Smooth muscle cell of the brain vasculature (primary cell): ENCODE measurements at places on chromosomes 12 and 14.
A peak's percentile ranks its signal among the peaks of the same experiment; 100 is the strongest.

DNA sequence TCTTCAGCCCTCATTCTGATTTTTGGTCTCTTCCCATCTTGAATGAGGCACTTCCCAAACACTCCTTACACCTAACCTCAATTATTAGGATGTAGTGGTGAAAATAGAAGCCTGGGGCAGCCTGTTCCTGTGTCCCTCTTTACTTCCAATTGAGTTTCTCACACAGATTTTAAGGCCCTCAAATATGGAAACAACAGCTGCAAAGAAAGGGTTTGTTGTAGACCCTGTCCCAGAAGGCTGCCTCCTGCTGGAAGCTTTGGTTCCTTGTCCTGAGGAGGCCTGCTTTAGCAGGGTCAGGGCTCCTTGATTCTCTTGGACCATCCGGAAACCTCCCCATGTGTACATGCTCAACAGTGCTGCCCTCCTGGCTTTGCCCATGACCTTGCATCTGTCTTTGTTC is 101.3 kb downstream of the TGFB3 start:
- no peak for DNase-seq

- no peak for DNase-seq
Observed at GRCh38 chr12:113060336-113060960, 3.9 kb downstream of the DTX1 start.

DNA sequence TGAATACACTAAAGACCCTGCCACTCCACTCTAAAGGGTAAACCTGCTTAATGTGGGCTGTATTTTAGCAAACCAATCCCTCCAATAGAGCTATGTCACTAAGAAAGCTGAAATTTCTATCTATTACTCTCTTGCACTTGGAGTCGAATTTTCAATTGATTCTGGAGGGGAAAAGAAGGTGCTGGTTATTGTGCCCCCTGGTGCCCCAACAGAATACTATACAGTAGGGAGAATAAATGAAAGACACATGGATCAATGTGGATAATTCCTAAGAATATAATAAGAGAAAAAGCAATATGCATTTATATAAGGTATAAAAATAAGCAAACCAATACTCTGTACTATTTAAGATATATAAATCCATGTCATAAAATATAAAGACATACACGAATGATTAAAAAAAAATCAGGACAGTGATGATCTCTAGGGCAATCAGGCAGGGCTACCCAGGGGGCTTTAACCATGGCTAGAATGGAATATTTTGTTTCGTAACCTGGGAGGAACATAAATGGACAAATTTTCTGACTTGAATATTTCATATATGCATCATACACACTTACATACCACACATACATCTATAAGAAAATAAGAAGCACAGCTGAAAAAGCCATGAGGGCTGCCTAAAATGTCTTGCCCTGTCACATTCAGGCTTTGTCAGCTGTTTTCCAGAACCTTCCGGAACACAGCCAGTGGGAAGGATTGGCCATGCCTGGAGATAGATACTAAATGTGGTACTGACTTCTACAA is 54.4 kb downstream of the EFCAB11 start:
- DNase-seq: no peak

DNA sequence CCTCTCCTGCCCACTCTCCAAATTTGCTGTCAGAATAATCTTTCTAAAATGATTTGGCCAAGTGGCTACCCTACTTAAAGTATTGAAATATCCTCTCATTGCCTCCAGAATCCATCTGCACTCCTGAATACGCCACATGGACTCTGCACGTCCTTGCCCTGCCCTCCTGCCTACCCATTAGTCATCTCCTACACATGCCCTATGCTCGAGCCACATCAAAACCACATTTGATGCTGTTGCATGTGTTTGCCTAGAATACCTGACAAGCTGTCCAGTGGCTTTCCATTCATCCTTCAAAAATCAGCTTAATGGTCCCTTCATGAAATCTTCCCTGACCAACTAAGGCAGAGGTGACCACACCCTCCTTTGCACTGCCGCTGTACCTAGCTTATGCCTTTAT is 17.0 kb downstream of the VCPKMT start:
- DNase-seq: no peak

GRCh38 chr12:31218203-31219025 is 107.5 kb downstream of the SINHCAF start:
- DNase-seq: no peak

DNA sequence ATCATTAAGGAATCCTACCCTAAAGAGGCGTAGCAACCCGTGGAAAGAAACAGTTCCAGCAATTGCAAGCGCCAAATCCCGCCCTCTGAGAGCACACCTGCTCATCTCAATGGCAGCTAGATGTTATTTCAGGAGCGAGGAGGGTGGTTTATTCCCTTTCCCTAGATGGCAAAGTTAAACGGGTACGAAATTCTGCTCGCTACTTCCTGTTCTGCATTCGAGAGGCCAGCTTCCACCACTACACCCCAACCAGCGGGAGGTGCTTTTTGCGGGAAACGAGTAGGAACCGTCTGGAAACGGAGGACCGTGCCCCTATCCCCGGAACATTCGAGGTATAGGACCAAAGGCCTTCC is 536 bp downstream of the VPS29 start:
- no peak for DNase-seq

DNA sequence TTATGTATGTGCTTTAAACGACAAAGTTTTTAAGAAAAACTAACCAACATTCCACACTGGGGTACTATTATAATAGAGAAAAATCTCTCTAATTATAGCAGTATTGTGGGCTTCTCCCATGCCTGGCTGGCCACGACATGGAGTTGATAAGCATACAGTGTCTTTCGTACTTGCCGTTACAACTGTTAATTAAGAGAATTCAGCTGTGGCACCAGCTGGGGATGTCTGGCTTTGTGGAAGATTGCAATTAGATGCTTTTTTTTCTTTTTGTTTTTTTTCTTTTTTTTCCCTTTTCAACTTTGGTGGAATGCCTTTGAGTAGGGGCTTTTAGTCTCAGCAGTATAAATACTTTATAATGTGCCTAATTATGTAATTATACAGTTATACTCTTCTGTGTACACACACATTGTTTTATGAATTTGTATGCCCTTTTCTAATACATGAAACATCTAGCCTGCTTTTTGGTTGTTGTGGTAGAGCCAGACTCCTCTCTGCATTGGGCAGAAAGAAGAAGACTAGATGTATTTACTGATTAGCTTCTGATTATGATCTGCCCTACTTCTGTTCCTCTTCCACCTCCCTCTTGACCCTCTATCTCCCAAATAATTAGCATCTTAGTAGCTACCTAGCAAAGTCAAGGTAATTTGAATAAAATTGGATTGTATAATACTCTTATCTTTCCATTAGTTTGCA is 76.4 kb downstream of the SUSD6 start:
- no peak for DNase-seq

- DNase-seq: peak; percentile 54
Observed at GRCh38 chr14:100341301-100342031, 18.3 kb downstream of the SLC25A47 start.

DNA sequence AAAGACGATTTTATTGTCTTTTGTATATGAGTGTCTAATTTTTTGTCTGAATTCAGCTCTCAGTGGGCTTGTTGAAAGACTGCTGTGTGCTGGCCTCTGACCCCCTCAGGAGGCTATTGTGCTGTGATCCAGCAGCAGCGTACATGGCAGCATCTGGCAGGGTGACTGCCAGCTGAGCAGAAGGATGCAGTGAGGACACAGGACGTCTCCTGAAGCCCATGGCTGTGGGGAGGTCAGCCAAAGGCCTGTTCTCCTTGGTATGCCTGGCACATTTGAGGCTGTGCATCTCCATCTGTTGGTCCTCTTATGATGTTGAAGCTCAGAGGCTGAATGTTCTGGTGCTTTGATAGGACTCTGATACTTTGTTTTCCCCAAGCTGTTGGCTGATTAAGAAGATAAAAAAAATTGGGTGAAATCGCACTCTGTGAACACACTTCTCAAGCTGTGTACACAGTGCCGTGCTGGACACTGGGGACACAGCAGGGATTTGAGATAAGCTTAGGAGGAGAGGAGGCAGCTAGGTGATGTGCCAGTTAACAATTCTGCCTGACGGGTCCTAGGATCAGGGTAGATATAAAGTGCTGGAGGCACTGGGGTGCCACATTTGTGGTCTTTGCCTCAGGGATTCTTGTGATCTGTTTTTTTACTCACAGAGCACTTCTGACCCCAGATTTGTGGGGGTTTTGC is 37.5 kb downstream of the EID3 start:
- DNase-seq: no peak

DNA sequence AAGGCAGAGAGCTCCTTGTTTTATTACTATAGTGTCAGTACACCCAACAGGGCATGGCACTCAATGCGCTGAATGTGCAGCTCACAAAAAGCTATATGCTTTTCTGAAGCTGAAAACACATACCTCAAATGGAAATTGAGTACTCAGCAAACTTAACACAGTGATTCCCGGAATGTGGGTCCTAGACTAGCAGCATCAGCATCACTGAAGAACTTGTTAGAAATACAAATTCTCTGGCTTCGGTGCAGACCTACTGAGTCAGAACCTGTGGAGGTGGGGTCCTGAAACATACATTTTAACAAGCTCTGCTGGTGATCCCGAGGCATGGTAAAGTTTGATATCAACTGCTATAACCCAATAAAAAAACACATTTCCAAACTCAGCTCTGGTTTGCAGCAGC is 14.9 kb downstream of the RERG start:
- no peak for DNase-seq

GRCh38 chr12:46264057-46264456 is 4.8 kb downstream of the SLC38A1 start:
- no peak for DNase-seq

DNA sequence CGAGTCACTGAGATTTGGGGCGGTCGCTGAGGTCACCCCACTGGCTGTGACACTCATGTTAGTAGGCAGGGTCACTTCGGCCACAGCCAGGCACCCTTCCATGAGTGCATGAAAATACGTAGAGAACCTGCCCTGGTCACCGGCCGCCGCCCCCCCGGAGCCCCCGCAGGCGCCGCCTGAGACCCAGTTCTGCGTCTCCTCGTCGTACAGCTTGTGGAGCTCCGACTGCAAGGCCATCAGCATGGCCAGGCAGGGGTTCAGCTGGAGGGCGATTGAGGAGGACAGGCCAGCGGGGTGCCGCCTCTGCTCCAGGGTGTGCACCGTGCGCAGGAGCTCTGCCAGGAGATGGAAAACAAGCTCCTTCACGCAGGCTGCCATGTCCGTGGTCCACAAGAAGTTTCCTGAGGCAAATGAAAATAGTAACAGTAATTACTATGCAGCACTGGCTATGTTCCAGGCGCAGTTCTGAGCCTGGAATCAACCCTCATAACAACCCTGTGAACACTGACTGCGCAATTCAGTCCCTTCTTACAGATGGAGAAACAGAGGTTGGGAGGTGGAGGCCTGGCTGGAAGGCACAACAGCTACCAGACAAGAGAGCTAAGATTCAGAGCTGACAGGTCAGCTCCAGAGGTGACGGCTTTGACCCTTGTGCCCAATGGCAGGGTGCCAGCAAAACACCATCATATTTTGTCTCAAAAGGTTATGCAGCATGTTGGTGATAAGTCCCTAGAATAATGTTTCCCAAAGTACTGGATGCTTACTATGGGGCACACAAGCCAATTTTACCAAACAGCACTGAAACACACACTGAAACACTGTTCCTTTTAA is 59.9 kb downstream of the TRAFD1 start:
- DNase-seq: no peak

GRCh38 chr12:113482334-113482733 is 10.7 kb upstream of the LHX5 start:
- no peak for DNase-seq

GRCh38 chr12:49345051-49345824 is 1.4 kb upstream of the DNAJC22 start:
- DNase-seq: no peak

- no peak for DNase-seq
Observed at GRCh38 chr14:32050878-32051277, 26.2 kb upstream of the ARHGAP5 start.
